Cardiac muscle cell (in vitro differentiated cells and primary cell): ENCODE measurements at places on chromosomes 7 and 10. TPM values are rescaled to one million over a fixed set of nuclear protein-coding genes. Genes with fewer than 3 reads are reported as not detected.

GIMAP7 gene
- polyA plus RNA-seq: 0.19 TPM in 1 of 2 replicates, not detected in the other

RNF32 gene
- 0.96 and 2.3 TPM in 2 replicates for polyA plus RNA-seq

ADAM12 gene
- 0.51 and 1.1 TPM in 2 replicates for polyA plus RNA-seq

MCM10 gene
- 6.9 and 10.0 TPM in 2 replicates for polyA plus RNA-seq

GPR26 gene
- polyA plus RNA-seq: not detected in 2 replicates

SCRN1 gene
- polyA plus RNA-seq: 34.3 and 44.4 TPM in 2 replicates

GSTO2 gene
- polyA plus RNA-seq: 3.0 and 5.1 TPM in 2 replicates

GPR141 gene
- not detected in 2 replicates for polyA plus RNA-seq

GIMAP1 gene
- polyA plus RNA-seq: 0.17 TPM in 1 of 2 replicates, not detected in the other

NAT16 gene
- not detected in 2 replicates for polyA plus RNA-seq

H2BK1 gene
- polyA plus RNA-seq: not detected in 2 replicates

C10orf105 gene
- polyA plus RNA-seq: 0.85 TPM in 1 of 2 replicates, not detected in the other

PDE1C gene
- polyA plus RNA-seq: 0.38 and 0.81 TPM in 2 replicates

STEAP4 gene
- 0.22 TPM in 1 of 2 replicates, not detected in the other for polyA plus RNA-seq

DNA sequence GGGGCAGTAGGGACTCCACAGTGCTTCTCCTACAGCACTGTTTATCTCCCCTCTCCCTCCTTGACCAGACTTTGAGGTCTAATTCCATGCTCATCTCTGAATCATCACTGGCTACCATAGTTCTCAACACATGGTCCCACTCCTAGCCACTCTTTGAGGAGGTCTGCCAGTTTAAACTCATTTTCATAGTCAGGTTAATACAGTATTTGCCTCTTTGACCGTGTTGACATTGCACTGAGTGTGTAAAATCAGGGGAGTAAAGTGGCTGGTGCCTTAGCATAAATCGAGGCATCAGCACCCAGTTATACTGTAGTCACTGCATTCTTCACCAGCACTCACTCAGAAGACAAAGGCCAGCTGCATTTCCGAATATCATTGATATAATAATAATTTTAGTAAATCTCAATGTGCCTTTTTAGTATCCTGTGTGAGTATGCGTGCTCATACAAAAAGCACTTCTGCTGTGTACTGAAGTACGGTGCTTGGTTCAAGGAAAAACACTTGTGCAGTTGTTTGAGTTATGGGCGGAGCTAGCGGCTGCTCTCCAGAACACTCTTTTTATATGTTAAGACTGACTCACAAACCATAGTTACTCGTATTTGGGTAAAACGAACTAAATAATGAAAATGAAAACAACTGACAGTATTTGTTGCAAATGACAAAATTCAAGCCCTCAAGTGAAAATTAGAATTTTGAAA is 89.7 kb downstream of the GALNT11 start:
- H3K27ac ChIP-seq: no peak overlapping the region
- H3K36me3 ChIP-seq: peaks cover 38% of the 10 kb centered on the region
- DNase-seq: no peak
- no peaks in the 10 kb centered on the region for H3K4me1 ChIP-seq
- H3K27me3 ChIP-seq: no peaks in the 10 kb centered on the region
- no peak overlapping the region for H3K4me3 ChIP-seq

DNA sequence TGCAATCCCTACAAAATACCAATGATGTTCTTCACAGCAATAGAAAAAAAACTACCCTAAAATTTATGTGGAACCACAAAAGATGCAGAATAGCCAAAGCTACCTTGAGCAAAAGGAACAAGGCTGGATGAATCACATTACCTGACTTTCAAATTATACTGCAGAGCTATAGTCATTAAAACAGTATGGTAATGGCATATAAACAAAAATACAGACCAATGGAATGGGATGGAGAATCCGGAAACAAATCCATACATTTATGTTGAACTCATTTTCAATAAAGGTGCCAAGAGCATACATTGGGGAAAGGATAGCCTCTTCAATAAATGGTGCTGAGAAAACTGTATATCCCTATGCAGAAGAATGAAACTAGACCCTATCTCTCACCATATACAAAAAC is 18.7 kb downstream of the GSDME start:
- H3K27ac ChIP-seq: no peak overlapping the region
- no peak overlapping the region for H3K4me3 ChIP-seq
- H3K27me3 ChIP-seq: no peaks in the 10 kb centered on the region
- no peaks in the 10 kb centered on the region for H3K4me1 ChIP-seq

DNA sequence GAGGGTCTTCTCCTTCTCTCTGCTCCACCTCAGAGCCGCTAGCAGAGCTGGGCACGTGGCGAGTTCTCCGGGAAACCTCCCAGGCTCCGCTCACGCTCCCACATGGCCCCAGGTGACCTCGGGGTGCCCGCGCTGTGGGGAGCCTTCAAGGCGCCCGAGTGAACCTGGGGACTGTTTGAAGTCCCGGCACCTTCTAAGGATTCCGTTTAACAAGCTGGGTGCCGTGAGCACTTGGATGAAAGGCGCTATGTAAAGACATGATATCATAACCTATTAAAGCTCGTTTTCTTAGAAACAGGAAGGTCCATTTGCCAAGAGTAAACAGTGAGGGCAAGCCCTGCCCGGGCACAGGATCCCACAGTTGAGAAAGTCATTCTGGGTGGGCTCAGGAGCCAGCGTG is 15.8 kb upstream of the MYL10 start:
- H3K36me3 ChIP-seq: no peaks in the 10 kb centered on the region
- H3K4me1 ChIP-seq: no peaks in the 10 kb centered on the region
- no peak overlapping the region for H3K27ac ChIP-seq
- no peaks in the 10 kb centered on the region for H3K27me3 ChIP-seq
- no peak overlapping the region for H3K4me3 ChIP-seq

DNA sequence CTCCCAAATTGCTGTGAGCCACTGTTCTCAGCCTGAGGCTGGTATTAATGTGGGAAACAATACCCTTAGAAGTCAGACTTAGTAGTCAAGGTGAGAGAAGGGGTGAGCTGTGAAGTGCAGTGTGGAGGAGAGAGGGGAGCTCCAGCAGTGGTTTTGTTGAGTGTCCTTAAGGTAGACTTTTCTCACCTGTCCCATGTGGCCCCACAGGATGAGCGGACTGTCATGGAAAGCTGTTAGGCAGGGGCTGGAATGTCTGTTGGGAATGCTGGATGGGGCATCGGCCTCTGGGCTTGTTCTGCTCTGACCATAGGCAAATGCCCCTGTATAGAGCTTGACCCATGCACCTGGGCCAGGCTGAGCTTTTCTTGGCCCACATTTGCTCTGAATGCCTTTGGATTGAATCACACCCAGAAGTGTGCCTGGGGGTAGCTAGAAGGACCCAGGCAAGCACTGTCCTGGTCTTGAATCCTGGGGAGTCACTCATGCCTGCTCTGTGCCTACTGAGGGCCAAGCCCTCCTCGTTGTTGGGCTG is 36.3 kb upstream of the SH2D4B start:
- H3K27me3 ChIP-seq: no peaks in the 10 kb centered on the region
- no peak for DNase-seq
- H3K36me3 ChIP-seq: no peaks in the 10 kb centered on the region
- H3K27ac ChIP-seq: no peak overlapping the region

DNA sequence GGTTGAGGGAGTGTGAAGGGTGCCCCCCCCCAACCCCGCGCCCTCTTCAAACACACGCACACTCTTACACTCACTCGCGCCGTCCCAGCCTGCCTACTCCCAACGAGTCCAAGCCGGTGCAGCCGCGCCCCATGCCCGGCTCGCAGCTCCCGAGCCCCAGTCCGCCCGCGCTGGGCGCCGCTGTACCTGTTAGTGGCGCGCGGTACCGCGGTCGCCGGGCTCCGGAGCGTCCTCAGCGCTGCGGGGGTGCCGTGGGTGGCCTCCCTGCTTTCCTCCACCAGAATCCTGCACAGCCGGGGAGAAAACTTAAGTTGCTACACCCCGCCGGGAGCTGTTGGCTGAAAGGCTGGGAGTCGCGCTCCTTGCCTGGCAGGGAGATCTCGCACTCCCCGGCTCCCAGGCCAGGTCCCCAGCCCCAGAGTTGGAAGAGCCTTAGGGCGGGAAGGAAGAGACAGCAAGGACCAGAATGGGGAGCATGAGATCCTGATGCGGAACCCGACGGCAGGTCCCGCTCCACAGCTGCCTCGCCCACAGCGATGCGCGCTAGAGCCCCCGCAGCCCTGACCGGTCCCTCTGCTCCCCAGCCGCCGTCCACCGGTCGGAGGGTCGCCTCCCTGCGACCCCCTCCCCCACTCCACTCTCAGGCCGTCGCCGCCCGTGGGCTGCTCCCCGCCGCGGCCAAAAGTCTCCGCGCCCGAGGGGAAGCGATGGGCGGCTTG is 863 bp downstream of the ST8SIA6 start:
- H3K36me3 ChIP-seq: no peaks in the 10 kb centered on the region
- peak overlapping the region; percentile 50 for H3K4me3 ChIP-seq
- H3K27me3 ChIP-seq: peaks cover 56% of the 10 kb centered on the region
- no peaks in the 10 kb centered on the region for H3K4me1 ChIP-seq
- peak; percentile 71 for DNase-seq

DNA sequence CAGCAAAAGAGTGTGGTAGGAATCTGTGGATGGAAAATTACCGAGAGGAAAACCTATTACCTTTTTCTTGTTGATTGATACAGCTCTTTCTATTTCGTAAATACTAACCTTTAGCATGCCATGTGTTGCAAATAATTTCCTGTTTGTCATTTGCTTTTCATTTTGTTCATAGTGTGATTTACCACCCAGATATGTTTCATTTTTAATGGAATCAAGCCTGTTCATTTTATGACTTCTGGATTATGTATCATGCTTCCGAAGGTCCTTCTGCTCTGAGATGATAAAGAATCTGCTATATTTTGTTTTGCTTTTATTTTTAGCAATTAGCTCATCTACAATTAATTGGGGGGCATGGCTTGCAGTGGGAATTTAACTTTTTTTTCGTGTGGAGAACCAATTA is 46.5 kb downstream of the INPP5F start:
- H3K27me3 ChIP-seq: no peaks in the 10 kb centered on the region
- no peak for DNase-seq
- H3K4me1 ChIP-seq: no peaks in the 10 kb centered on the region
- H3K4me3 ChIP-seq: no peak overlapping the region
- no peaks in the 10 kb centered on the region for H3K36me3 ChIP-seq

DNA sequence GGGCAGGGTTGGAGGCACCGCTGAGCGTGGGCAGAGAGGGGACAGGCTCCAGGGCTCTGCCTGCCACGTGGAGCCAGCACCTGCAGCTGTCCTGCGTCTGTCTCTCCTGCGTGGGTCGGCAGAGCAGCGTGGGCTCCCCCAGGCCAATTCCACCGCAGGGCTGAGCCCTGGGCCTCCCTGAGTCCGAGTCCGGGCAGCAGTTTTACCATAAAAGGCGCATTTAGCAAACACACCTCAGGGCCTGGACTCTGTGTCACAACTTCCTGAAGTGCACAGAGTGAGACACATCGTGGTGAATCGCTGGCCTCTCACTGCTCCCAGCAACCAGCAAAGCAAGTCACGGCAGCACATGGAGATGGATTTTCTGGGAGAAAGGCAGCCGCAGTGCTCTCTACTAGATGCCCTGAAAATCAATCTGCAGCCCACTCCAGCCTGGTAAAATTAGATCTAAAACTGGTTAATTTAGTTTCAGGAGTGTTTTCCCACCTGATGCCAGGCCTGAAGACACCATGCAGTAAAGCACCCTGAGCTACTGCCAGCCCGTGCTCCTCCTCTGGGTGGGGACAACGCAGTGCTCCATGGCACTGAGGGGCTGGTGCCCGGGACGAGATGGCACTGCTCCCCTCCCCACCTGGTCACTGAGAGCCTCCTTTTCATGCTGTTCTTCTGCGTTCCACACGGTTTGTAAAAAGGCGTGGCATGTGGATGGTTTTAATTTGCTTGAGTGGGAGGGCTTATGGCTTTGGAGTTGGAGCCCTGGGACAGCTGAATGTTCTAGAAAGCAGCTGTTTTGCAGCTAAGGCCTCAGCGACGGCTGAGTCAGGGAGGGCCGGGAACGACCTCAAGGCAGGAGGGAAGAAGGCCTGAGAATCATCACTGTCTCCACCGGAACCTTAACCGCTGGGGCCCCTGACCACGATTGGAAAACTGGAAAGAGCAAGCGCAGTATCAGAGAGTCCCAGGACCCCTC is 336.9 kb downstream of the ADARB2 start:
- no peaks in the 10 kb centered on the region for H3K27me3 ChIP-seq
- DNase-seq: no peak
- H3K4me1 ChIP-seq: peaks cover 28% of the 10 kb centered on the region
- H3K4me3 ChIP-seq: no peak overlapping the region

DNA sequence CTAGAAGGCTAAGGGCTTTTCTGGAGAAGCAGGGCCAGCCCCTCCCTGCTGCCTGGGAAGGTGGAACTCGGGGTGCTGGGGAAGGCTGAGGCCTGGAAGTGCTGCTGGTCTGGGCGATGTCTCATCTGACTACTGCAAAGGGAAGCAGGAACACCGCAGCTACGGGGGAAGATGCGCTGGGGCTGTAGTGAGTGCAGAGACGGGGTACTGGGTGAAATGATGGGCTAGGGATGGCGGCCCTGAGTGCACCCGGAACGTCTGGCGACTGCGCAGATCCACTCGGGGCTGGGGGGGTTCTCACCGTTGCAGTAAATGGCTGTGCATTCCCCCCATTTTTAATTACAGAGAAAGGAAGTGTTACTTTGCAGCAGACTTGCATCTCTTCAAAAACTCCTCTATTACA is 195.4 kb upstream of the ADARB2 start:
- H3K27ac ChIP-seq: no peak overlapping the region
- no peak for DNase-seq
- H3K4me3 ChIP-seq: no peak overlapping the region
- H3K4me1 ChIP-seq: no peaks in the 10 kb centered on the region
- H3K36me3 ChIP-seq: no peaks in the 10 kb centered on the region
